DMS79 treated with DMSO at 0.1 percent for 48 hours (cell line): ENCODE measurements at places on chromosomes 2 and 18.

GRCh38 chr18:62899534-62899933 lies 184.2 kb downstream of the PHLPP1 start:
- no peak for DNase-seq

GRCh38 chr2:25480561-25480960 lies 138.8 kb upstream of the DNMT3A start:
- no peak for DNase-seq

- DNase-seq: no peak
Observed at GRCh38 chr2:242075168-242075567, 205.6 kb downstream of the RTP5 start.

GRCh38 chr2:86396291-86396785 lies 44.8 kb upstream of the KDM3A start:
- DNase-seq: no peak

GRCh38 chr18:31206787-31207381 lies 44.2 kb upstream of the DSC1 start:
- DNase-seq: peak; percentile 19

- peak; percentile 30 for DNase-seq
Observed at GRCh38 chr2:176138526-176138922, 9.0 kb downstream of the HOXD8 start.

GRCh38 chr18:23718243-23718720 lies 29.0 kb downstream of the LAMA3 start:
- DNase-seq: no peak

- no peak for DNase-seq
Observed at GRCh38 chr2:224157655-224158054, 118.6 kb upstream of the SERPINE2 start.

GRCh38 chr2:140246957-140247356 lies 1466.8 kb upstream of the NXPH2 start:
- no peak for DNase-seq

GRCh38 chr2:184628051-184628450 lies 29.7 kb downstream of the ZNF804A start:
- DNase-seq: no peak

- DNase-seq: no peak
Observed at GRCh38 chr2:33729353-33729752, 130.3 kb upstream of the FAM98A start.

GRCh38 chr2:170928036-170928823 lies 823 bp upstream of the GORASP2 start:
- DNase-seq: peak; percentile 65

GRCh38 chr2:171134624-171135230 lies 26.0 kb downstream of the TLK1 start:
- no peak for DNase-seq

GRCh38 chr2:237819231-237819630 lies 20.7 kb downstream of the RBM44 start:
- no peak for DNase-seq

DNA sequence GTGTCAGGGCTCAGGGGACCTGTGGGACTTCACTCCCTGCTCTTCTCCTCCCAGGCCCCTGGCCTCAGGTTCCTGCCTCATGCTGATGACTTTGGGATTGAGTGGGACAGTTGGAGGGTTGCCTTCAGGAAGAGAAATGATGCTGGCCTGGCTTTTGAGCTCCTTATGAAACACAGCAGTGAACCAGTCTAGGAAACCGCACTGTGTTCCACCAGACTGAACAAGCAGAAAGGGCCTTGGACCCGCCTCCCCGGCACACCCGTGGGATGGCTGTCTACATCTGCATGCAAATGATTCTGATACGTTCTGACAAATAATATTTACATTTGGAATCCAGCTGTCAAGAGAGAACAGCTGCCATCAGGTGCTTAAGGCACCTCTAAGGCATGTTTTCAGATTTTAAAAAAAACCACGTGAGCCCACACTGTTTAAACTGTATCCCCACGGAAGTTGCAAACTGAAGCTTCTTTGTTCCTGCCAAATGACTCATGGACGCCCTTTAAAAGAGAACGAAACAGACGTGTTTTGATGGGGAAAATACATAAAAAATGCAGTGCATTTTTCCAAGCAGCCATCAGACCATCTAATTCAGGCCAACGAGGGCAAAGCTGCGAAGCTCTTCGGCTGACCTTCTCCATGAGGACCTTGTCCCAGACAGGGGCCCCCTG lies 27.6 kb upstream of the ASAP2 start:
- DNase-seq: peak; percentile 84
